ENCODE measurements at places on chromosomes 4 and X.

- DNase-seq, result no peak
These were observed 17.1 kb upstream of the CT47C1 start for GRCh38 chrX:119055687-119056086.

DNA sequence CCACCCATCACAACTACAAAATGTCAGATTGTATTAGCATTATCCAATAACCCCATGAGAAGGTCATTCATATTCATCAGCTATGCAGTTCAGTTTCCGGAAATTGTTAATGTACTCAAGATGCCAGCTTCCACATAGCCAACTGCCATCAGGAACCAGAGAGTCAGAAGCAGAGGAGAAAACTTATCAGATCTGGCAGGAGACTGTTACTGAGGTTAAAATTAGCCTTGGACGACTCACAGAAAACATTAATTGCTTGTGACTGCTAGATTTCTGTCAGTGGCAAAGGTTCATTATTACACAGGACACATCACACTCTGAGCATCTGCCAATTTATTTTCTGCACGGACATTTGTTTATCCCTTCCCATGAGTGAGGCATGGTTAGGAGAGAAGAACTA lies 352.8 kb downstream of the DHRSX start:
- DNase-seq, result no peak

- no peak for DNase-seq
These were observed 69.6 kb downstream of the WNK3 start for GRCh38 chrX:54288277-54288676.

DNA sequence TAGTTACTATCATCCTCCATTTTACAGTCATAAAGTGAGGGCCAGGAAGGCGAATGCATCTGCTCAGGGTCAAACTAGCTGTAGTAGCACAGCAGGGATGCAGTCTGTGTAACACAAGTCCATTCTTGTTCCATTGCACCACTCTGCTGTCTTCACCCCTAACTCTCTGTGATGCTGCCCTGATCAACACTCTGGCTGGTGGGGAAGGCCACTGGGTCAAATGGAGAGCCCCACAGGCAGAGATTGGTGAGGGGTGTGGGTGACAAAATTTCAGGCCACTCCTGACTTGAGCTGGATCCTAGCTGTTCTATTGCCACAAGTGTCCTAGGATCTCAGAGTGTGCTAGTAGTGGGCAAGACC lies 136.5 kb downstream of the PJA1 start:
- no peak for DNase-seq

DNA sequence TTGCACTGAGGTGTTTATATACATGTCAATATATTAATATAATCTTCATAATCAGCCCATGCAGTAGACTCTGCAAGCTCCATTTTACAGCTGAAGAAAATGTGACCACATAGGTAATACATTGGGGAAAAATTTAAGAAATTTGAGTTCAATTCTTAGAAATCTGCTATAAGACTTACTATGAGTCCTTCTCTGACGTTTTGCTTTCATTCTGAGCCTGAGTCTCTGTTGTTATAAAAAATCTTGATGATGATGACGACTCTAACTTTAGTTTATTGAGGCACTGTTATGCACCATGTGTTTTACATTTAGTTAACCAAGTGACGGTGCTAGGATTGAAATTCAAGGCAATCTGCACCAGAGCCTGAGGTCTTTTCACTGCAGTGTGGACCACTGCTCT lies 370.3 kb upstream of the PPP1R2C start:
- DNase-seq, result no peak

GRCh38 chr4:137129441-137129840 lies 402.9 kb downstream of the PCDH18 start:
- DNase-seq, result no peak
